ENCODE measurements at places on chromosomes 11 and 22. TPM values are rescaled to one million over a fixed set of nuclear protein-coding genes. Genes with fewer than 3 reads are reported as not detected.

Gene RTCB
- 91.3 TPM for total RNA-seq

Gene CECR2
- total RNA-seq: 8.9 TPM

Gene USP47
- total RNA-seq: 69.4 TPM

Gene SYT7
- 1.6 TPM for total RNA-seq

Gene RASL10A
- under 0.01 TPM for total RNA-seq

Gene RNF215
- 7.3 TPM for total RNA-seq

Gene ALDH3B1
- 2.6 TPM for total RNA-seq

Gene TSGA10IP
- total RNA-seq: not detected

Gene KREMEN1
- 43.8 TPM for total RNA-seq

Gene LRRC10B
- not detected for total RNA-seq

Gene TRIM51
- total RNA-seq: not detected

Gene OR52E1
- total RNA-seq: not detected

Gene HBB
- total RNA-seq: 3,814 TPM

Gene APOBEC3C
- total RNA-seq: 1.6 TPM

Gene MFRP
- total RNA-seq: not detected
